Activated CD4-positive, alpha-beta T cell treated with anti-CD3 and anti-CD28 coated beads, Interleukin-2, amount 50 U/mL, for 24 hours (primary cell): ENCODE measurements at places on chromosomes 16 and 17.
A peak's percentile ranks its signal among the peaks of the same experiment; 100 is the strongest.

DNA sequence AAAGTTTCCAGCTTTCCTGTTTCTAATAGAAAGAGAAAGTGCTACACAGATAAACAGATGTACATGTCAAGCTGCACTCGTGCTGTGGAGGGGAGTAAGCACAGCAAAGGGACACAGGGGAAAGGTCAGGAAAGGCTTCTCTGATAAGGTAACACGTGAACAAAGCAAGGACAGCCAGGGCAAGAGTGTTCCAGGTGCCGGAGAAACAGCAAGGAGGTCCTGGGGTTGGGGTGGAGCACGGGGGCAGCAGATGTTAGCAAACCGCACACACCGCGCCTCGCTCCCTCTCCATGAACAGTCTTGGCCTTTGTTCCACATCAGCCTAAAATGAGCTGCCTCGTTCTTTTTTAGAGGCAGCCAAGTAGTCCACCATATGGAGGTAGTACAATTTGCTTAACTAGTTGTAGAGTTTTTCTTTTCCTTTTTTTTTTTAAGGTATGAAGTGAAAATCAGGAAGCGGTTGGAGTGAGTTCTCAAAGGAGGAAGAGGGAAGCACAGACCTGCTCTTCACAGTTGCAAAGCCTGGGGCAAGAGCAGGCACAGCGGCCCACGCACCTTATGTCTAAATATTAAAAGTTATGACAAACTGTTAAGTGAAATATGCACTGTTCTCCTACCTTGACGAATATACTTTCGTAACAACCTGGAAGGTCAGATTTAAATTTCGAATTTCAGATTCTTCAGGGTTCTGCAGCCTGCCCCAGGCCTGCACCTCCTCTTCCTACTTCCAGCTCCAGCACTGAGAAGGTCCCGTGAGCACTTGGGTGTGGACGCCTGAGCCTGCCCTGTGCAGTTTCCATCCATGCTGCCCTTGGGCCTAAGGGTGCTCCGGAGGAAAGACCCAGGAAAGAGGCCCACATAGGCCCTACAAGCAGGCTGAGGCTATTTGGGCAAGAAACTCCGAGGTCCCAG is 41.5 kb upstream of the RPH3AL start:
- no peak for DNase-seq

- DNase-seq: no peak
Observed at GRCh38 chr17:40791111-40791510, 8.6 kb downstream of the KRT28 start.

DNA sequence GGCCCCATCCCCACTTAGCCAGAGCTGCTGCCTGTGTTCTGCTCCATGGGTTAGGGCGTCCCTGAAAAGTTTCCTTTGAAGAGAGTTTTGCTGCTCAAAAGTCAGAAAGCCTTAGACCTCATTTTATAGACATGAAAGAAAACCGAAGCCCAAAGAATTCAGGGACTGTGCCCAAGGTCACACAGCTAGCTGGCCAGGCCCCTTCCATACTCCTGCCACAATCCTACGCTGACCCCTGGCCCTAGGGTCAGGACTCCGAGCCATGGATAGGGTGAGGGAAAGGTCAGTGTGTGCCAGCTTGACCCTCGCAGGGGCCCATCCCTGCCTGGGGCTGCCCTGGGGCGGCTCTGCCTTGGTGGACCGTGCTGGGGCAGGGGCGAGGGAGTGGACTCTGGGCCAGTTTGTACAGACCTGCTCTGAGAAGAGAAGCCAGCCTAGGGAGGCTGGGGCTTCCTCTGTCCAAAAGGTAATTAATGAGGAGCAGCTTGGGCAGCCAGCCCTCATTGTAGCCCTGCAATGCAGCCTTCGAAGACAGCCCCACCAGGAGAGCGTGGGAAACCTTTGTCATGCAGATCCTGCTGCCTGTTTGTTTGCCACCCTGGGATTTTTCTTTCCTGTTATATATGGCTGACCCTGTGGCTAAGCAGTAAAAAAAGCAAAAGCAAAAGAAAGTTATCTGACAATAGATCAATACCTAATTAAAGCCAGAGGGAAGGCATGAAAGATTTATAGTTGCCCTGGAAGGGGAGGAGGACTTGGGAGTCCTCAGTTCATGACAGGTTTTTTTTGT is 37.4 kb downstream of the RHBDL3 start:
- no peak for DNase-seq

GRCh38 chr17:29643817-29644160 is 21.1 kb upstream of the CORO6 start:
- no peak for DNase-seq

- no peak for DNase-seq
Observed at GRCh38 chr16:525123-525519, 2.4 kb upstream of the CAPN15 start.

GRCh38 chr16:58578642-58579041 is 51.0 kb downstream of the CNOT1 start:
- DNase-seq: no peak

DNA sequence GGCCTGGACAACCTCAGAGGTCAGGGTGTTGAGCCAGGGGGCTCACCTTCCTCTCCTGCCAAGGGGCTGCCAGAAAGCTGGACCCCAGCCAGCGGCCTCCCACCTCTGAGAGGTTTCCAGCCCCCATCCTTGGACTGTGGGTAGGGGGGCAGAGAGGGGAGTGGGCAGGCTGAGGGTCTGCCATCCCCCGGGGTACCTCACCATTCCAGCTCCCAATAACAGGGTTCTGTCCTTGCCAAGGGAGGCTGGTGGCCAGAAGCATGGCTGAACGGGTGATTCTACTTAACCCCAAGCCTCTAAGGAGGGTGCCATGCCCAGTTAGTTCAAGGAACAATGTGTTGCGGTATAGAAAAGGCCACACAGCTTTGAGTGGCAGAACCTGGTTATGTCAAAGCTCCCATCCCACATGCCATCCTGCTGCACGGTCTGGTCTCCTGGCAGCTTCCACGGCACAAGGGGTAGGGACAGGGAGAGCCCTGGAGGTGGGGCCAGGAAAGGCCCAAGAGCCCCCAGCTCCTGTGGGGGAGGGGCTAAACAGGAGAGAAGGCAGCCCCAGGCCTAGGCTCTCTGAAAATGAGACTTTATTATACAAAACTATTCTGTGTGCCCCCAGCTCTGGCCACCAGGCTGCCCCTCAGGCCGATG is 19.8 kb downstream of the B9D1 start:
- DNase-seq: no peak

DNA sequence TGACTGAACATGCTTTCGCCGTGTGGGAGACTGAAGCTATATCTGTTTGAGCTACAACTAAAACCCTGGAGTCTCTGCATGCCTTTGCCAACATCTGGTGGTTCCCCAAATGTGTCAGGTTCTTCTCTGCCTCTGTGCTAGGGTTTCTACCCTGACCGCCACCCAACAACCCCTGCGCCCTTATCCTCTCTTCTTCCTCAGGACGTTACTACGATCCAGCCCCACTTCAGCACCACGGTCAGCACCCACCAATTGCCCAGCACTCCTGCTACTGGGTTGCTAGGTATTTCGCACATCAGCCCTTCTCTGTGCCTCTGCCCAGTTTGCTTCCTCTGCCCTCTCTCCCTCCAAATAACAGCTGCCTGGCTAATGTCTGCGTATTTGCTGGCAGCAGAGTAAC is 106.3 kb upstream of the HSBP1 start:
- DNase-seq: no peak

- DNase-seq: no peak
Observed at GRCh38 chr17:42241871-42242270, 34.3 kb downstream of the STAT5B start.

GRCh38 chr17:8409966-8410882 is 12.6 kb upstream of the RNF222 start:
- DNase-seq: peak; percentile 71

- no peak for DNase-seq
Observed at GRCh38 chr16:86281421-86281820, 228.9 kb upstream of the FOXF1 start.

DNA sequence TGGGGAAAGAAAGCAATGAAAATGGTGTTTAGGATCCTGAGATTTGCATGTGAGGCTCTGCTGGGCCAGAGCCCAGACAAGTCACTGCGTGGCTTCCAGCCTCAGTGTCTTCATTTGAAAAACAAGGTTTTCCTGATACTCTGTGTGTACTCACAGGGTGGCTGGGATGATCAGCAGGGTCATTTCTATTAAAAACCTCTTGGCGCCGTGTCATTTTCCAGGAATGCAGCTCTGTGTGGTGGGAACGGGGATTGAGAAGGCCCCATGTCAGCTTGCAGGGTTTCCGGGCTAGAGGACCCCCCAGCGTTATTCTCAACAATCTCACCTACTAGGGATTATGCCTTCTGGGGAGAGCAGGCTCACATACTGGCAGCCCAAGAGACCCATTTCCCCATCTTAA is 73.5 kb downstream of the FOXL1 start:
- no peak for DNase-seq

- no peak for DNase-seq
Observed at GRCh38 chr17:79728908-79729471, 1.8 kb upstream of the ENPP7 start.

GRCh38 chr16:12458051-12458450 is 345.6 kb downstream of the CPPED1 start:
- DNase-seq: no peak

DNA sequence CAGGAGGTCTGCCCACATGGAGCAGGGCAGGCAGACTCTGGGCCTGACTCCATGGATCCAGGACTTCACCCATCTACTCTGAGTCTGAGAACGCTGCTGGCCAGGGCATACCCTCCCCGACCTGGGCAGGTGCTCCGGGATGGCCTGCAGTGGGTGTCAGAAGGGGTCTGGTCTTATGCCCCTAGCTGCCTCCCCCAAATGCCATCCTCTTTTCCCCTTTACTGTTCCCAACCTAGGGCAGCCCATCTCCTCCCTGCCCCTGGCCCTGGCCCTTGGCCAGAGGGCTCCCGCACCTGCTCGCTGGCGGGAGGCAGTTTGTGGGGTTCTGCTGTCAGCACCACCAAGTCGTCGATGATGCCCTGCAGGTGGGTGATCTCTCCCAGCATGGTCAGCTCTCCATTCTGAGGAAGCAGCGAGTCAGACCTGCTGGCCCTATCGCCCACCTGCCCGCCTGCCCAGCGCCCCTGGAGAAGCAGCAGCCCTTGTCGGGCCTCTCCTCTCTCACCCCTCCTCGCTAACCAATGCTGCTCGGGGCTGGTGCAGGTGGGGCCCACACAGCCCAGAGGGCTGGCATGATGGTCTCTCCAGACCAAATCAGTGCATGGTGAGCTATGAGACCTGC is 8.2 kb downstream of the MTSS2 start:
- no peak for DNase-seq

DNA sequence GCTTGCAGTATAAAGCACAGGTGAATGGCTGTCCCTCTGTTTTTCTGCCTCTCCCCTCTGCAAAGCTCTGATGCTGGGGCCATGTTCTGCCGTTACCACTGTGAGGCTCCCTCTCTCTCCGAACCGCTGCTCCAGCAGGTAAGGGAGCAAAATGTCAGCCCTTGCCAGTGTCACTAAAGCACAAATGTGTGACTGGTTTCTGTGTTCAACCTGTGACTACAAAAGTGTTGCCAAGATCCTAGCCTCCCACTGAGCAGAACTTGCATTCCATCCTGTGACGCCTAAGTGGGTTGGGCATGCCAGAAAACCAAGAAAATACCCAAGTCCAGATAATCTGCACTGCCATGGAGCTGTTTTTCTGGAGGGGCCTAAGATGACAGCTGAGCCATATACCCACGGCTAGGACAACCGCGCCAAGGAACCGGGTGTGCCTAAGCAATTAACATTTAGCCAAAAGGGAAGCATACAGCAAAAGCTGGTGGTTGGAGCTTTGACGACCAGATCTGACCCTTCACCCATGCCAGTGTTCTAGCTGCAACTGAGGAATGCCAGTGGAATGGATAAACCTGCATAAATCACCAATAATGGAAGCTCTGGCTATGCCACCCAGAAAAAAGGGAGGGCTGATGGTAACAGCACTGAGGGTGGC is 35.0 kb downstream of the PSME3IP1 start:
- no peak for DNase-seq

DNA sequence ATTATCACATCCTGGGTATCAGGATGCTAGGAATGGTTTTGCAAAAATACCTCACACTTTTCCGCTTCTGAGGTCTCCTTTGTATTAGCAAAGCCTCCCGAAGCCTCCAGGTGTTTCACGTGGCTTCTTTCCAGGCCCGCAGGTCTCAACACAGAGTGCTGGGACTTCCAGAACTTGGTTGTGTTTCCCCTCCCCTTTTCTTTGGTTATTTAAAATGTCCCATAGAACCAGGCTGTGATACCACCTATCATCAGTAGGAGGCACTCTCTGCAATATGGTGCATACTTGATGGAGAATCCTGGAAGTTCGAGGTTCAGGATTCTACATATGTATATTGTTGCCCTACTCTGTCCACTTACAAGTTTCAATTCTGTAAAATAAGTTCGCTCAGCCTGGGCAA is 28.8 kb downstream of the ATP2C2 start:
- no peak for DNase-seq

DNA sequence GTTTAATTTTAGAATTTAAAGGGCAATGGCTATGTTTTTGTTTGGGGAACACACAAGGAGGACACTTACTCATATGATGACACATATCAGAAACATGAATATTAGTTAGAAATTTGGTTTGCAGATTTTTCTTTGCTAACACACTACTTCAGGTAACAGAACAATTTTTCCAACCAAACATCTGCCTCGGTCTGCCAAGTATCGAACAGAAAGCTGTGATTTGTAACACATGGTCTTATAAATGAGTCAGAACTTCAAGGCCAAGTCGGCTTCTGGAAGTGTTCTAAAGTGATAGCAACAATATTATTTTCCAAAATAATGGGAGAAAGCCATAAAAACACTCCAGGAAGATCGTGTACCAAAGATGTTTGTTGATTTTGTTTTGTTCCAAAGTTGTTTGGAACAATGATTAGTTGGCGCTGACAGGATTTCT is 75.9 kb upstream of the PMFBP1 start:
- no peak for DNase-seq

- no peak for DNase-seq
Observed at GRCh38 chr17:36152639-36153120, 23.8 kb downstream of the TBC1D3B start.

DNA sequence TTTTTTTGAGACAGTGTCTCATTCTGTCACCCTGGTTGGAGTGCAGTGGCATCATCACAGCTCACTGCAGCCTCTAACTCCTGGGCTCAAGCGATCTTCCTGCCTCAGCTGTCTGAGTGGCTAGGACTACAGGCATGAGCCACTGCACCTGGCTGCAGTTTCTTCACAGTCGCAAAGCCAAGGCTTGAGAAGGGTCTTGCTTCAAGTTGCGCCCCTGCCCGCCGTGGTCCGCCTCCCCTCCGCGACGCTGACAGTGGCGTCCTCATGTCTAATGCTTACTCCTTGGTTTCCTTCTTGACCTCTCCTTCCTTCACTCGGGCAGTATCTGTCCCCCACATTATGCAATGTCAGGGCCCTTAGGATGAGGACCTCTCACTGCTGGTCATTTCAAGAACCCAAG is 112.7 kb downstream of the ADCY9 start:
- no peak for DNase-seq
